ENCODE measurements at places on chromosomes 4 and X.

GRCh38 chrX:14590693-14591424 lies 61.5 kb downstream of the GLRA2 start:
- no peak for DNase-seq

DNA sequence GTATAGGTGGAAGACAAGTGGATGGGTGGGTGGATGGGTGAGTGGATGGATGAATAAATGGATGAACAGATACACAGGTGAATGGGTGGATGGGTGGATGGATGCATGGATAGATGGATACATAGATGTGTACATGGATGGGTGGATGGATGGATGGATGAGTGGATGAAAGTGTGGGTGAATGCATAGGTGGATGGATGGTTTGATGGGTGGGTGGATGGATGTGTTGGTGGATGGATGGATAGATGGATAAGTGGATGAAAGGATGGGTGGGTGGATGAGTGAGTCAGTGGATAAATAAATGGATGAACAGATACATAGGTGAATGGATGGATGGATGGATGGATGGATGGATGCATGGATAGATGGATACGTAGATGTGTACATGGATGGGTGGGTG lies 1.6 kb downstream of the CRLF2 start:
- DNase-seq: no peak

- no peak for DNase-seq
Measured at GRCh38 chr4:76376534-76376933, 44.4 kb downstream of the CCDC158 start.

DNA sequence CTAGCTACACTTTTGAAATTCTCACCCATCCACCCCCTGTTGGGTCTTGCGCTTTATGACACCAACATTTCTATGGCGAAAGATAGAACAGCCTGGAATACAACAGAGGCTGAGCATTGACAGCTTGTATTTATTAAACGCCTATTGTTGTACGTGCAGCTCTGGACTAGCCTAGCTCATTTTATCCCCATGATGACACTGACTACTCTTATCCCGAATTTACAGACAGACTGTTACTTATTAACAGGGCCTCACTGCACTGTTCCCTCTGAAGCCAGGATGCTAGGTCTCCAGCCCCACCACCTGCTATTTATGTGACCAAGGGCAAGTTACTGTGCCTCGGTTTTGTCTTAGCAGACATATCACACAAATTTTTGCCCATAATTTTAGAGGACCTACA lies 1.0 kb upstream of the RFC1 start:
- no peak for DNase-seq

DNA sequence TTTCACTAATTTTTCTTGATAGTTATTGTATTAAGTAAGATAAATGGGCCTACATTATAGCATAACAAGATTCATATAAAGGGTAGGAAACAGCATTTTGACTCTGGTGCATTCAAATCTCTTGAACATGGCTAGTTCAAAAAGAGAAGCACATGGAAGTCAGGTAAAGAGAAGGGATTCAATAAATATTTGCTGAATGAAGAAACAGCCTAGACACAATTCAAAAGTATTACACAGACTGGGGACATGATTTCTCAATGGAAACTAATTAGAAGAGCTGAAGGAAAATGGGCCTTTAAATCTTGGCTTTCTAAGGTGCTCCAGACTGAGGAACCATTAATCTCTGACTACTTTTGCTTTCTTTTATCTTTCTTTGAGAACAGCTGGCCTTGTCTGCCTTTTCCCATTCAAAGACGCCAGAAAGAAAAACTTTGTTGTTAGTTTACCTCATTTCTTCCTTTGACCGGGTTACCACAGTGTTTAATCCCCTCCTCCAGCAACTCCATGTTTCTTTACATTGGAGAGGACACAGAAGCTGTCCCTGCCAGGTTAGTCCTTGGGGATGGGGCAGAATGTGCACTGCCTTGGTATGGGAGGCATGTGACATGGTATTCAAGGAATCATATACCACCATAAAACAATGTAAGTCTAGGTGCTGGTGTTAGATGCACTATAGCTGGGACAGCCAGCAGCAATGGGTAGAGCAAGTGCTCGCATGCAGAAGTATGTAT lies 264.2 kb downstream of the CAMK2D start:
- DNase-seq: no peak

- no peak for DNase-seq
Measured at GRCh38 chrX:122863067-122863466, 321.0 kb upstream of the GRIA3 start.

DNA sequence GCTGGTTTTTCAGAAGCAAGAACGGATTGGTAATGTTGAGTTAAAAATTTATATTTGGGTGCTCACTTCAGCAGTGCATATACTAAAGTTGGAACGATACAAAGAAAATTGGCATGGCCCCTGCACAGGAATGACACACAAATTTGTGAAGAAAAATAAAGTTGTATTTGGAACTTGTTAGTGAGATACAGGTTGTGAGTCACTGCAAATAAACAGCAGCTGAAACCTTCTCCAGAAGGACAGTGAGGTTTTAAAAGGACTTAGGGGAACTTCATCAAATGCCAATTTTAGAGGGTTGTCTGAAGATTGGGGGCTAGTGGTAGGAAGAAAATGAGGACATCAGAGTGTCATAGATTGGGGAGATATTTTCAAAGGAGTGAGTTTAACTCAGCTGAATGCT lies 79.7 kb upstream of the ELOVL6 start:
- DNase-seq: no peak

DNA sequence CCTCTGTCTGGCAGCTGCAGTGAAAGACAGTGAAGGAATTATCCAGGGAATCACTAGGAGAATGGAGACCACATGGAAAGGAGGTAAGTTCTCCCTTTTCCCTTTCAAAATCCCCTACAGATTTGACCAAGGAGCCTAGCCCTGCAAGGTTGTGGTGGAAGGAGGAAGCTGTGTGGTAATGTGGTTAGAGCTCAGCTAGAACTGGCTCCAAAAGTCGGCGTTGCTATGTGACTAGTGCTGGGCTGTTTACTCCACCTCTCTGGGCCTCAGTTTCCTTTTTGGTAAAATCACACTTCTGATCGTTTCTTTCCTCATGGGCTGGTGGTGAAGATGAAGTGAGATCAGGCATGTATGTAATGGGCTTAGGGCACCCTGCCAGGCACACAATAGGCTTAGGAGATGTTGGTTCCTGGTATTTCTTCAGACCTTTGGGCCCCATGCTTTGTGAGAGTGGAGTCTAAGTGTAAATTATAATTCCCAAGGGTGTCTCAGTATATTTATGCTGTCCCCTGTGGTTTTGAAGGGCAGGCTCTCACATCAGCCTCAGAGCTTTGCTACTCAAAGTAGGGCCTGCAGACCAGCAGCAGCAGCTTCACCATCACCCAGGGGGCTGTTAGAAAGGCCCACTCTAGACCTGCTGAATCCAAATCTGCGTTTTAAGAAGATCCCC lies 183.7 kb upstream of the BCOR start:
- DNase-seq: no peak

DNA sequence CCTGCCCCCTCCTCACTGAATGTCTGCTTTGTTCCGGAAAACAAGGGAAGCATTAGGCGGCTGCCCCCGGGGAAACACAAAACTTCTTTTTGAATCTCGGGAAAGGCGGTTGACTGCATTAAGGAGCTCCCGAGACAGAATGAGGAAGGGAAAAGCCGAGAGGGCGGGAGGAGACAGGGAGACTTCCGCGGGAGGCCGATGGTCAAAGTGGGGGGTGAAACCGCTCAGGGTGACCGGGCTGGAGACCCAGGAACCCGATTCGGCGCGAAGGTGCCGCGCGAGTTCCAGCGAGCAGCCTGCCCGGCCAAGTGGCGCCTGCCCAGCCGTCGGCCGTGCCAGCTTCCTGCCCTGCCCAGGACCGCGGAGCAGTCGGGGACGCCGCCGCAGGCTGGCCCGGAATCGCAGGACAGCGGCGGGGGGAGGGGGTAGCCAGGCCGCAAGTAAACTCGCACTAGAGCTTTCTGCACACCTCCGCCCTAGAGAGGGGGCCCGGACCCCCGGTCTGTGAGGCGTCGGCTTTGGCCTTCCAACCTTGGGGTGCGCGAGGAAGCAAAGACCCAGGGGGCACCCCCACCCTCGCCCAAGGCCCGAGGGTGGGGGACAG lies 55.1 kb upstream of the BCOR start:
- DNase-seq: peak; percentile 42

GRCh38 chrX:17710871-17711301 lies 26.4 kb upstream of the SCML1 start:
- DNase-seq: no peak

GRCh38 chr4:15244354-15244753 lies 183.5 kb upstream of the C1QTNF7 start:
- DNase-seq: peak; percentile 22

- DNase-seq: no peak
Measured at GRCh38 chrX:40628506-40628905, 5.3 kb downstream of the MPC1L start.

DNA sequence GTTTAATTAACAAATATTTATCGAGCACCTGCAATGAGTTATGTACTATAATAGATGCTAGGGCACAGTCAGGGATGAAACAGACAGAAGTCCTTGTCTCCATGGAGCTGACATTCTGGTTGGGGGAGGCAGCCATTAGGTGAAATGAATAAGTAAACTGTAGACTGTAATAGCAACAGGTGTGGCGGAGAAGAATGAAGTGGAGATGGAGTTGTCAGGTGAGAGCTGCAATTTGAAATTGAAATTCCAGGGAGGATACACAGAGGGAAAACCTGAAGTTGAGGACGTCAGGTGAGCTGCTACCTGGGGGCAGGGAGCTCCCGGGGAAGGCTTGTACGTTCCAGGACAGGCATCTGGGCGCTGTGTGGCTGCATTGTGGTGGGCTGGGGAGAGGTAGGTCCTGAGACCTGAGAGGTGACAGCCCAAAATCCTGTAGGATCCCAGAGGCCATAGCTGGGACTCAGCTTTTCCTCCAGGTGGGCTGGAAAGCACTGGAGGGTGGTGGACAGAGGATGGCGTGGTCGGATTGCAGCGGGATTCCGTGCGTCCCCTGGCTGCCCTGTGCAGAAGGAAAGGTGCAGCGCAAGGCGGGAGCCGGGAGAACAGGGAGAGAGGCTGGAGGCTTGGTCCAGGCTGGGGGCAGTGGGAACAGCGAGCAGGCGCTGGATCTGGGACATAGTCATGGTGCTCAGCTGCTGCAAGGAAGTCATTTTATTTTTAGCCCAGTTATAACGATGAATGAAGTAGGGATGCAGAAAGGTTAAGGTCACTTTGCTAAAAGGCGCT lies 24.8 kb downstream of the CYTL1 start:
- DNase-seq: no peak

- no peak for DNase-seq
Measured at GRCh38 chrX:137366018-137366633, 199.8 kb upstream of the ZIC3 start.

GRCh38 chr4:116953947-116954346 lies 131.4 kb downstream of the TRAM1L1 start:
- DNase-seq: no peak

- DNase-seq: no peak
Measured at GRCh38 chr4:145047151-145047550, 50.8 kb downstream of the ANAPC10 start.

DNA sequence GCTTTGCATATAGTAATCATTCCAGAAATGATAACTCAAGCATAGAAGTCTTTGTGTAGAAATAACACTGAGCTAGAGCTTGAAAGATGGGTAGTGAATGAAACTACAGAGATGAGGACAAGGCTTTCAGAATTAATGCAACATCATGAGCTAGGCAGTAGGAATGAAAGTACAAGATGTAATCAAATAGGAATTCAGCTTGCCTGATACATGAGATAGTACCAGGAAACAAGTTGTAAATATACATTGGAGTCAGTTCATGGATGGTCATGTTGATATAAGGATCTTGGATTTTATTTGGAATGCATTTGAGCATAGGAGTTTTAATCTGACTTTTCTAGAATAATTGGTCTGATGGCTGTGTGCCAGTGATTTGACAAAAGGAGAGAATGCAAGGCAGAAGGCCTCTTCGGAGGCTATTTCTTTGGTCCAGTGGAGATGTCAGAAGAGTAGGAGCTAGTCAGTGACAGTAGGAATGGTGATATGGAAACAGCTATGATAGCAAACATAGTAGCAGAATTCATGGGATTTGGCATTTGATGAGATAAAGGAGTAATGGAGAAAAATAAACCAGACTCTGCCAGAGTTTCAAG lies 206.4 kb upstream of the PACRGL start:
- peak; percentile 37 for DNase-seq

- DNase-seq: no peak
Measured at GRCh38 chr4:25481648-25482047, 104.6 kb downstream of the ANAPC4 start.

- peak; percentile 8 for DNase-seq
Measured at GRCh38 chr4:184911310-184911709, 85.5 kb upstream of the ACSL1 start.

GRCh38 chr4:27888505-27888904 lies 1027.9 kb downstream of the STIM2 start:
- DNase-seq: no peak

DNA sequence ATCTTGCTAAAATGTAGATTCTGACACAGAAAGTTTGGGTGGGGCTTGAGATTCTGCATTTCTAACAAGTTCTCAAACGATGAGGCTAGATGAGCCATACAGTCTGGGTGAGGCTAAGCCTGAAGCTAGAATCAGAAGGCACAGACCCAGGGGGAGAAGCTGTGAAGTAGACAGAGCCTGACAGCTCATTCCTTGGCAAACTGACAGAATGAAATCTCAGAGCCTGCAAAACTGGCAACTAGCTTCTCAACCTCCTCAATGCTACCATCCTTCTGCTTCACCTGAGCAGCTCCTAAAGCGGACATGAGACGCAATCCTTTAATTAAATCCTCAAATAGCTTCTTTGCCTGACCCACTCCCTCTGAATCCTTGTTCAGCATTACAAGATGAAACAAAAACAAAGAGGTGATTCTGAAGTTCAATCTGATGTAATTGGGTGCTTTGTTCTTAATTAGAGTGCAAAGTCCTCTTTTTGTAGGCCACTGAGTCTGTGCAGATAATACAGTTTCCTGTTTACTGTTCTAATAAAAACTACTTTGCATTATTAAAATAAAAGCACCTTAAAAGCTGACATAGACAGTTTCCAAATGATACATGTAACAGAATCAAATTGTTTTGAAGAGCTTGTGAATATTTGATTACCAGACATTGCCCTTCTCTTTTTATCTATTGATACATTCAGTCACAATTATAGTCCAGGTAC lies 71.0 kb upstream of the BMP2K start:
- DNase-seq: peak; percentile 63

GRCh38 chrX:43505769-43506168 lies 150.3 kb upstream of the MAOA start:
- DNase-seq: no peak

- no peak for DNase-seq
Measured at GRCh38 chr4:169682372-169683047, 62.1 kb downstream of the CLCN3 start.

DNA sequence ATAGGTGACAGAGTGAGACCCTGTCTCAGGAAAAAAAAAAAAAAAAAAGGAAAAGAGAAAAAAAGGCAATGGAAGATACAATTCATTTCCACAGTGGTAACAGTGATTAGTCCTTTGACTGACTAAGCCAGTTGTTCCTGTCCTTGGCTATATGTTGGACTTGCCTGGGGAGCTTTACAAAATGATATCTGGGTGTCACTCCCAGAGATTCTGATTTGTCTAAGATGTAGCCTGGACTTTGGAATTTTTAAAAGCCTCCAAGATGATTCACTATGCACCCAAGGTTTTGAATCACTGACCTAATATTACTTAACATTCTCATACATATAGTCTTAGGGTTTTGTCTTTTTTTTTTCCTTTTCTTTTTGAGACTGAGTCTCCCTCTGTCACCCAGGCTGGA lies 16.9 kb downstream of the HELQ start:
- peak; percentile 6 for DNase-seq

Data from ELR (cell line).